ENCODE measurements at places on chromosomes 5 and 9. TPM values are rescaled to one million over a fixed set of nuclear protein-coding genes. Genes with fewer than 3 reads are reported as not detected.
A peak's percentile ranks its signal among the peaks of the same experiment; 100 is the strongest.

CCNO gene
- 3.2 TPM for total RNA-seq

KLHL3 gene
- 0.47 TPM for total RNA-seq

GABRA6 gene
- total RNA-seq: 1.9 TPM

WNT8A gene
- not detected for total RNA-seq

SOX30 gene
- total RNA-seq: not detected

ARSB gene
- 11.7 TPM for total RNA-seq

DNA sequence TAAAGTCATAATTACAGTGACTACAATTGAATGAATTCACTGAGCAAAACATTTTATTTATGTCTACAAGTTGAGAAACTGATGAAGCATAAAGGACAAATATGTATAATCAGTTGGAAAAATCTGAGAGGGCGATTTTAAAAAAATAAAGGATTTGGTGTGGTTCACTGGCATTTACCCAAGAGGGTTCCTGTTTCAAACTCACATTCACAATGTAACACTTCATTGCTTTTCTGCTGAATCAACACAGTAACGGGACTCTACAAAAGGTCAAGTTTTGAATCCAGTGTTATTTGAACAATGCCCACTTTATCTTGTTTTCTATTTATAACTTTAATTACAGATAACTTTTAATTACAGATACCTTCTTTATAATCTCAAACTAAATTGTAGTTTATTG lies 138.6 kb downstream of the NUDT12 start:
- no peak for DNase-seq

- DNase-seq: no peak
Measured at GRCh38 chr5:93894601-93895354, 153.4 kb upstream of the POU5F2 start.

DNA sequence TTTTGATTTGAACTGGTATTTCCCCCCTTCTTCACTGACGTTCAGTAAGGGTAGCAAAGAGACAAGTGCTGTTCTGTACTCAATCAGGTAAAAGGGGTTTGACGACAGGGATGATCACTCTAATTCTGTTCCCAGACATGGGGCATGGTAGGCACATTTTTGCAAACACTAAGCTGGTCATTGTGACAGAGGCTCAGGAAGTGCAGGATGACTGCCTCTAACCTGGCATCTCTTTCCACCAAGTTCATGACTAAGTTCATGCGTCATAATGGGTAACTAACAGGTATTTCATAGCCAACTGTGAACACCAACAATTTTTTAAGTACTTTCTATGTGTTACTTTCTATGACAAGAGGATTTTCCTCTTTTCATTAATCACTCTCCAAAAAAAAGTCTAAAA lies 166.5 kb downstream of the MAPKAP1 start:
- peak; percentile 83 for DNase-seq

GRCh38 chr9:87725900-87726709 lies at the start of gene CTSL:
TSS of gene CTSL (plus strand) at chr9:87726119. CDS start at chr9:87727604, 1,485 bp downstream.
- DNase-seq: peak; percentile 78

- no peak for DNase-seq
Measured at GRCh38 chr5:54548565-54548964, 31.0 kb downstream of the SNX18 start.

DNA sequence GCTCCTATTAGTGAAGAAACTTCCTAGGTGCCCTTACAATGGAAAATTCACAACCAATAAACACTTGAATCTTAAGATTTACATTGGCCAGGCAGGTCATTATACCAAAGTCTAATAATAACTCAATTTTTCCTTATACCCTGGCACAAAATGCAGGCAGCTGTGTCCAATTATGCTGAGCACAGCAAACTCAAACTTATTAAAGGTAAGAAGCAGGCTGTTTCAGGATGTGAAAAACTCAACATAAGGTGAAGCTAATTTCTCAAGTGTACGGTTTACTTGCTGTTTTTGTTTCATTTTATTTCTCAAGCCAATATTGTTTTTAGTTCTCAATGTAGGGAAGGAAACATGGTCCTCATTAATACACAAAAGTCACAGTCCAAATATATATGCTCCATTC lies 405.1 kb downstream of the KCTD16 start:
- no peak for DNase-seq

- DNase-seq: no peak
Measured at GRCh38 chr5:65548281-65548680, 14.7 kb downstream of the CENPK start.

DNA sequence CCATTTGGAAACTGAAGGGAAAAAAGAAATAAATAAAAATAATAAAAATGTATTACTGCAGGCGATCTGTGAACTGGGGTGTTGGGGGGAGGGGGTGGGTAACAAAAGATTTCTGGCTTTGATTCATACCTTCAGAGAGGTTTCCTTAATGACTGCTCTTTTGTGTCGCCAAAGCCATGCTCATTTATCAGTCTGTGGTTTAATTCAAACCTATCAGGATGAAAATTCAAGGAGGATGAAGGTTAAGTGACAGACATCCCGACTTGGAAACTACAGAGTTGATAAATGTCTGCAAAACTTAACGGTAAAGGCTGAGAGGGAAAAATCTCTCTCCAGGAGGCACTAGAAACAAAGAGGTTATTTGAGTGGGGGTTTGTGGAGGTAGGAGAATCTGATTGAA lies 278.2 kb downstream of the PSAT1 start:
- no peak for DNase-seq

- DNase-seq: peak; percentile 46
Measured at GRCh38 chr5:57176350-57176857, 2.5 kb downstream of the GPBP1 start.

DNA sequence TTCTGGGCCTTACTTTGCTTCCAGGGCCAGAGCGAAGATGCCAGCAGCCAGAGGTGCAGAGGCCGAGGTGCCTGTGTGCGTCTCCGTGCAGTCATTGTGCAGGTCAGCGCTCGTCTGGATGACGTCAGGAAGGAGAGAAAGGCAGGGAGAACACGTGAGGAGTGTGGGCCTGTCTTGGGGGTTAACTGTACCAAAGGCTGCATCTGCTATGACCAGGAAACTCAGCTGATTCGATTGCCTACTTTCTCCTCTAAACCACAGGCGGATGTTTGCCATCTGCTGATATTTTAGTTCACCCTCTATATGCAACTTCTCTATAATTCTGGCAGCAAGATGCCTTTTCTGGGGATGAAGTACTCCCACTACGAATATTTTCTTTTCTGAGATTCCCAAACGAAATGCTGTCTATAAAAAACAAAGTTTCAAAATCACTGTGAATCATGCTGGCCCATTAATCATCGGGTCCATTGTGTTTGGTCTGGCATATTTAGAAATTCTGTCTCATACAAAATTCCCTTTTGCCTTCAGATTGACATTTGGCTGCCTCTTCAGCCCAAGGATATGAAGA lies 24.8 kb downstream of the PCSK1 start:
- peak; percentile 68 for DNase-seq

- DNase-seq: peak; percentile 17
Measured at GRCh38 chr9:12716823-12717600, 23.8 kb downstream of the TYRP1 start.

GRCh38 chr5:78805474-78806124 lies 157.0 kb upstream of the LHFPL2 start:
- no peak for DNase-seq

GRCh38 chr9:81530310-81530810 lies 159.0 kb downstream of the TLE1 start:
- no peak for DNase-seq

DNA sequence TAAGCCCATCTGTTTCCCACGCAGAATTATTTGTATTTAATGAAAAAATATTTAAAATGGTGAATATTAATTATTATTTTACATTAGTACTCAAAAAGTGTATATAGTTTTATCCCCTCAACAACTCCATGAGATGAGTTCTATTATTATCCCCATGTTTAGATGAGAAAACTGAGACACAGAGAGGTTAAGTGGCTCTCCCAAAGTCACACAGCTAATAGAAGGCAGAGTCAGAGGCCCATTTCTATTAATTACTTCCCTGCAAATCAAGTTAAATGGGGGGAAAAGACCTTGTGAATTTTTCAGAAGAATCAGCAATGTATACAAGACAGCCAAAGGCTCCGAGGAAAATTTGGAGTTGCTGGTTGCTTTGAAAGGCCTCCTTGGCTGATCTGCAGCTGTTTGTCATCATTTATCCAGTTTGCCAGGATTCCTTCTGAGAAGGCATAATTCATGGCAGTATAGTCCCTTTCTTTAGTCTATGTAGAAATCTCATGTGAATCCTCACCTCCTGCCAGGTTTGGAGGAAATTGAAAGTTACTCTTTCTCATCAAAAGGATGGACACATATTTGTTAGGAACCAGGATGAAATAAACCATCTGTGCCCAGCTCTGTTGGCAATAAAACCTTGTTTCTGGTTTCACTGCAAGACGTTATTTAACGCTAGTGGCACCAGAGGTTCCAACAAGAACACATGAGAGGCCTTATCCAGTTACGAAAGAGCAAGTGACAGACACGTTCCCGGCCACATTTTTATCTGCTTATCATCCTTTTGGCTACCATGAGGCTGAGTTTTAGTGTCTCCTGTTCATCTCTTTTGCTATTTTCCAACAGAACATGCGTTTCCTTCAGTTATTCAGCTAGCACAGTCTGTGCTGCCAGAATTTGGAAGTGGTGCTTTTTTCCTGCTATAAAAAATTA lies 621 bp downstream of the FYB1 start:
- no peak for DNase-seq

- no peak for DNase-seq
Measured at GRCh38 chr5:180494510-180495181, 467 bp downstream of the CNOT6 start.

DNA sequence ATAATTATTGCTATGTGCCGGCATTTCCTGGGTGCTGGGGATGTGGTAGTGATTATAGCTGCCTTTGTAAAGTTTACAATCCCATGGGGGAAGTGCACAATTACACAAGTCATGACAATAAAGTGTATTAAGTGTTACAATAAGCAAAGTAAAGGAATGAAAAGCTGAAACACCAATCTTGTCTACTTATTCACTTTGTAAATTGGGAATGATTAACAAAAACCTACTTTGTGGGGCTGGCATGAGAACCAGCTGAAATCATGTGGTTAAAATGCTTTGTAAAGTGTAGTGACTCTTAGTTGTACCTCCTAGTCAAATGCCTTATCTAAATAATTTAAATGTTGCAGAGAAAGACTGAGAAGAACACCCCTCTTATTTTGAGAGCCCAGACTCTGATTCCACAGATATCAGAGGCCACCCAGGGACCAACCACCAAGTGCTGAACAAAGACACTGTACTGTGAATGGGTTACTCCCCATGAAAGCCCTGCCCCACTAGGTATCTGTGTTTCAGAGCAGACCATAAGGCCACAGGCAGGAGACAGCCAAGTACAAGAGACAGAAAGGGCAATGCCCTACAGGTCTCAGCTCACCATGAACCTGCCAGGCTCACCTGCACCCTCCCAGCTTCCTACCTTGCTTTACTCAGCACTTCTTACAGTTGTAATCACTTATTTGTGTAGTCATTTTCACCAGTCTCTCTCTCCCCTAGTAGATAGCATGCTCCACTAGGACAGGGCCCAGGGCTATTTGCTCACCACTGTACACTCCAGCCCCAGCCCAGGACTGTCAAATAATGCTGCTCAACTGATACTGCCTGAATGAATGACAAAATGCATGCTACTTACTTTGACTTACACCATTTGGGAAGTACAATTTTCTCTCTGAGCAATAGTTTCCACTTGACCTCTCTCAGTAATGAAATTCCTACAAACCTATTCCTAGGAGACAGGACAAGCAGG lies 101.6 kb upstream of the APC start:
- no peak for DNase-seq

- DNase-seq: no peak
Measured at GRCh38 chr5:62083247-62083646, 222.8 kb upstream of the KIF2A start.

DNA sequence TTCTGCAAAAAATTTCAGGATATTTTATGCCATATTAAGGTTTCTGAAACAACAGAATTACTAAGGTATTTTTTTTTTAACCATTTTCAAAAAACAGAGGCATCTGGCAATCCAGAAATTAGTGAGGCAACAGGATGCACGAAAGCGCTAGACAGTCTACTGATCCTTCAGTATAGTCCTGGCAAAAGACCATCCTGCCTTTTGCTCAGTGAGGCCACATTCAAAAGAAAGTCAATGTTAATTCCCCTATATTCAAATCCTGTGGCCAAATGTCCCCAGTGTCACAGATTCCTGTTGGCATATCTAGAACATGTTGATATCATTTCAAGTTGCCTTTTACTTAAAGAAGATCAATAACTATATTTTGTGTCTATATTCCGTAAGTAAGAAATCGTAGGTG lies 13.1 kb upstream of the NFIB start:
- no peak for DNase-seq

DNA sequence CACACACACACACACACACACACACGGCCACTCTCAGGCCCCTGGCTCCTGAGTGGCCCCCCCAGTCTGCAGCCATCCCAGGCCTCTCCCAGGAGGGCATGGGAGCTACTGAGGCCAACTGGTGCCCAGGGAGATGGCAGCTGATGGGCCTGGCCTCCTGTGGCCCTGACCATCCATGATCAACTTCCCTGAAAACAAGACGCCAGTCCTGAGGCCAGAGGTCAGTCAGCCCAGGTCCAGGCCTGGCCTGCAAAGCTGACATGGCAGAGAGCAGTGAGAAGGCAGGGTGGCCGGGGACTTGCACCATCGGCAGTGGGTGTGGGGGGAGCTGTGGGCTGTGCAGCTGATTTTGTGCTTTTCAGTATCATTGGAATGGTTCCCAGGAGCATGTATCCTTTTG lies 47.0 kb downstream of the SARDH start:
- no peak for DNase-seq

DNA sequence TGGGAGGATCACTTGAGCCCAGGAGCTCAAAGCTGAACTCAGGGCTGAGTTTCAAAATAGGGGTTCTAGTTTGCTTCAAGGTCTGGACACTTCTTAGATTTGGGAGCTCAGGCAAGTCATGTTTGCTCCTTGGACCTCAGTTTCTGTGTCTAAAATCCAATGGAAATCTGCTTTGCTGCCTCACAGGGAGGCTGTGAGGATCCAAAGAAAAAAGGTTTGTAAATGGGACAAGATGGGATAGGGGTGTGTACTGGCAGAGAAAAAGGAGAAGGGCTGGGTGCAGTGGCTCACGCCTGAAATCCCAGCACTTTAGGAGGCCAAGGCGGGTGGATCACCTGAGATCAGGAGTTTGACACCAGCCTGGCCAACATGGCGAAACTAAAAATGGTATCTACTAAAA lies 39.6 kb upstream of the SH3PXD2B start:
- no peak for DNase-seq

DNA sequence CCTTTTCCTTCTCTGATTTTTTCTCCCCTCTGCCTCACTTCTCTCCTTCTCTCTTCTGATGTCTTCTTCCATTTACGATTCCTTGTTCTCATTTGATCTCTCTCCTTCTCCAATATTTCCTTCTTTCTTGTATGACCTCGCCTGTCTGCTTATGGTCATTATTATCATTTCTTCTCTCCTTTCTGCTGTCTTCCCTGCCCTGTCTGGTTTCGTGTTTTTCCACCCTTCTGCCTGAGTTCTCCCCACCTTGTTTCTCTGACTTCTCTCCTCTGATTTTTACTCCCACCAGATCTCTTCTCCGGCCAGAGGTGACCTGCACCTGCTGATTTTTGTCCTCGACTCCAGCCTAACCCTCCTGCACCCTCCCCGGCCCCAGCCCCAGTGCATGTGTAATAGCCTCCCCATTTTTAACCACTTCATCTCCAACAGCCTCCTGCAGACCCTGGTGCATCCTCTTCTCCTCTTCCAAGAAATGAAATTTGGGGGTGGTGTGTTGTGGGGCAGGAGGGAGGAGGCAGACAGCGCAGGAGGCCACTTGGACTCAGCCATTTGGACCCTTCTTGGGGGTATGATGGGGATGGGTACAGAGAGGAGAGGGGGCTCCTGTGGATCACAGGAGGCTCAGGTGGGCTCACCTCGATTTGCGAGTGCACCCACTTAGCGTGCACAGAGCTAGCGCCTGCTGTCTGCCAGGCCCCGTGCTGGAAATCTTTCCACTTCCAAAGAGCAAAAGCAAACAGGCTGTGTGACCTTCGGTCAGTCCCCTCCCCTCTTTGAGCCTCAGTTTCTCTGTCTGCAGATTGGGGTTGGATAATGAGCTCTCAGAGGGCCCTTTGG lies 32.5 kb downstream of the GSN start:
- DNase-seq: no peak

All from HT1080 (cell line).